Activated naive CD4-positive, alpha-beta T cell treated with Interleukin-2 at 50 U/mL for 16 hours (primary cell): ENCODE measurements at places on chromosomes 4 and X.

DNA sequence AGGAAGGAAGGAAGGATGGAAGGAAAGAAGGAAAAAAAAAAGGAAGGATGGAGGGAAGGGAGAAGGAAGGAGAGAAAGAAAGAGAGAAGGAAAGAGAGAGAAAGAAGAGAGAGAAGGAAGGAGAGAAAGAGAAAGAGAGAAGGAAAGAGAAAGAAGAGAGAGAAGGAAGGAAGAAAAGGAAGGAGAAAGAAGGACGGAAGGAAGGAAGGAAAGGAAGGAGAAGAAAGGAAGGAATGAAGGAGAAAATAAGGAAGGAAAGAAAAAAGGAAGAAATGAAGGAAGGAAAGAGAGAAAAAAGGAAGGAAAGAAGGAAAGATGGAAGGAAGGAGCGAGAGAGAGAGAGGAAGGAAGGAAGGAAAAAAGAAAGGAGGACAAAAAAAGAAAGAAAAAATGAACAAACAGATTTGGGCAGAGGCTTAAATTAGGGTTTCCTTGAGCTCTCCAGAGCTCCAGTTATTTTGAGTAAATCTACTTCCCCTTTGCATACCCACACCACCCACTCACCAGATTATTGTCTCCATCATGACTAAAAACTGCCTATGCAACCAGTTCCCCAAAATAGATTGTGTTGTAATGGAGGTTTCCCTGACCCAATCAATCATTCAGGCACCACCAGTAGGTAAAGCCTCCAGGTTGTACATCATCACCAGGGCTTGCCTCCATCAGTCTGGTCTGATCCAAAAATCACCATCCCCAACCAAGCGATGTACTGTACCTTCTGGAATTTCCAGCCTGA, 1722.9 kb upstream of the PCDH10 start:
- DNase-seq = no peak

DNA sequence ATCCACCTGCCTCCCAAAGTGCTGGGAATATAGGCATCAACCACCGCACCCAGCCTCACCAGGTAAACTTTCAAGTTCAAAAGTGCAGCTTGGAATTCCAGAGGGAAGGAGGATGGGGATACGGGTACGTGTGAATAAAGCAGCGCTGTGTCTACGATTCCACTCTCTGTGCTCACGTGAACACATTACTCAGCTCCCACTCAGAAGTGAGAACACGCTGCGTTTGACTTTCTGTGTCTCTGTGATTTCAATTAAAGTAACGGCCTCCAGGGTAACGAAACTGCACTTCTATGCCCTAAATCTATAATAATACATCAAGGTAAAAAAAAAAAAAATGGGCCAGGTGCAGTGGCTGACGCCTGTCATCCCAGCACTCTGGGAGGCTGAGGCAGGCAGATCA, 8.4 kb upstream of the ASMT start:
- DNase-seq = no peak

- no peak for DNase-seq
These were observed 43.3 kb downstream of the SHROOM4 start for GRCh38 chrX:50770702-50771101.

DNA sequence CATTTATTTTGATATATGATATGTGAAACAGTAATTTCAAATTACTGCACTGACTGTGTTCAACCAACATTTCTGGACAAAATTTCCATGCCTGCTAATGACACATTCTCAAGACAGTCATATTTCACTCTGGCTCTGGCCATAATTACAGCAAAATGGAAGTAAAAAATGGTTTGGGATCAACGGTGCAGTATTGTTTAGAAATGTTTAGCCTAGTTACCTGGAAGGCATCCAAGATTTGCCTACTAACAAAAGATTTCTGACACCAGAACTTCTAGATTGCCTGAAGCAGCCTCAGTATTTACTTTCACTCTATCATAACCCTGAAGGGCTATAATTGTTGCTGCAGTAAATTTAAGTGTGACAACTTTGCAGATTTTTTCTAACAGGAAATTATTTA, 416.3 kb downstream of the PCDH10 start:
- DNase-seq = no peak

DNA sequence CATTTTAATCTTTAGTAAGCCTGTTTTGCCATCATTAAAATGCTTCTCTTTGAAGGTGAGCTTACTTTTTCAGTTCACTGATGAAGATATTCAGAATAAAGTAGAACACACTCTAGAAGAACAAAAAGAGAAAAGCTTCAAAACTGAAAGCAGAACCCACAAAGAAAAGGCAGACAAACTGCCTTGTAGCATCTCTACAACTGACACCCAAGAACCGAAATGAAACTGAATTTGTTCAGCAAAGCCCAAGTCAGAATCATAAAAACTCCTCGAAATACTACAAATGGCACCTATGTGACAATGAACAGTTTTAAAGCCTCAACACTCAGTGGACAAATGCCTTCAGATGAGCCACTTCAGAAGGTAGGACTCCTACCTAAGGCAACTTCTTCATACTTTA, 83.6 kb downstream of the MAML3 start:
- no peak for DNase-seq
